Lower lobe of right lung (tissue), 2 donors: ENCODE measurements at places on chromosomes 5 and 9. TPM values are rescaled to one million over a fixed set of nuclear protein-coding genes. Genes with fewer than 3 reads are reported as not detected.

Gene ANKRD55
- total RNA-seq, result 0.41 TPM

- no peak for DNase-seq
- peak overlapping the region; percentile 56 for H3K4me3 ChIP-seq
- no peaks in the 10 kb centered on the region for H3K36me3 ChIP-seq
- H3K27ac ChIP-seq, result no peak overlapping the region
- H3K4me1 ChIP-seq, result peaks cover 8% of the 10 kb centered on the region
- H3K27me3 ChIP-seq, result peaks cover 29% of the 10 kb centered on the region
Measured at GRCh38 chr5:180647941-180648500, 1.4 kb downstream of the FLT4 start.

GRCh38 chr9:11158063-11158462 lies 545.3 kb upstream of the PTPRD start:
- H3K27ac ChIP-seq, result no peak overlapping the region
- no peaks in the 10 kb centered on the region for H3K4me1 ChIP-seq
- no peaks in the 10 kb centered on the region for H3K27me3 ChIP-seq
- no peak for DNase-seq
- H3K36me3 ChIP-seq, result no peaks in the 10 kb centered on the region

Gene TMEM215
- total RNA-seq, result 0.09 TPM

DNA sequence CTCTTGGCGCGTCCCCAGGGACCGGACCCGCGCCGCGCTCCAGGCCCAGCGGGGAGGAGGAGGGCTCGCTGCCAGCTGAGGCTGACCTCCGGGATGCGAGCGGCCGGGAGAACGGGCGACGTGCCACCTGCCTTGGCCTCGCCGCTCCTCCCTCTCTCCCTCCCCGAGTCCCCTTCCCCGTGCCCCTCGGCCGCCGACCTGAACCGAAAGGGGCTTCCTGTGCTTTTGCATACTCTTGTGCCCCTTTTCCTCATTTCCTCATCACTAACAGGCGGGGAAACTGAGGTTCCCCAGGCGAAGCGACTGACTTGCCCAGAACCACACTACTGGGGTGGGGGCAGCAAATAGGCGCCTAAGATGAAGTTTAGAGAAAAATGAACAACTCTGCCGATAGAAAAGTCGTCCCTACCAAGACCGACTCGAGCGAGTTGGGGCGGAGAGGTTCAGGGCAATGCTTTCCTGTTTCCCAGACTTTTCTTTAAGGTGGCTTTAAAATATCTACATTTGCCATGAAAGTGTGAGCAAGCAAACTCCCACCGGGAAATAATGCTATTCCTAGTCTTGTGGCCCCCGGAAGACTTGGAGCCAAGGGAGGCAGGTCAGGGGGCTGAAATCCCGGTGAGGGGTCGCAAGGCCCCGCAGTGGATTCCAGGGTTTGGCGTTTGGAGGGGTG lies 580 bp upstream of the DUSP1 start:
- H3K27me3 ChIP-seq, result no peaks in the 10 kb centered on the region
- peak overlapping the region; percentile 91 for H3K4me3 ChIP-seq
- peak overlapping the region; percentile 100 for H3K27ac ChIP-seq
- no peak for DNase-seq
- peaks cover 74% of the 10 kb centered on the region for H3K4me1 ChIP-seq

DNA sequence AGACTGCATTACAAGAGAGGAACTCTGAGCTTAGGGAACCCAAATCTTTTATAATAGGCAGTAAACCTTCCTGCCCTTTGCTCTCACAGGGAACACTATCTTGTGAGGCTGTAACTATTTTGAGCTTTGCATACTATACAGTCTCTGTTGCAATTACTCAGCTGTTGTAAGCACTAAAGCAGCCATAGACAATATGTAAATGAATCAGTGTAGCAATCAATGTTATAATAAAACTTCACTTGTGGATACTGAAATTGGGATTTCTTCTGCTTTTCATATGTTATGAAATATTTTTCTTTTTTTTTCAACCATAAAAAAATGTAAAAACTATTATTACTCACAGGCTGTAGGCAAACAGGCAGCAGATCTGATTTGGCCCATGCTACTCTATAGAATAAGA lies 16.7 kb upstream of the UBQLN1 start:
- no peak overlapping the region for H3K27ac ChIP-seq
- H3K4me3 ChIP-seq, result no peak overlapping the region
- H3K36me3 ChIP-seq, result no peaks in the 10 kb centered on the region
- H3K27me3 ChIP-seq, result no peaks in the 10 kb centered on the region
- DNase-seq, result no peak
- no peaks in the 10 kb centered on the region for H3K4me1 ChIP-seq

DNA sequence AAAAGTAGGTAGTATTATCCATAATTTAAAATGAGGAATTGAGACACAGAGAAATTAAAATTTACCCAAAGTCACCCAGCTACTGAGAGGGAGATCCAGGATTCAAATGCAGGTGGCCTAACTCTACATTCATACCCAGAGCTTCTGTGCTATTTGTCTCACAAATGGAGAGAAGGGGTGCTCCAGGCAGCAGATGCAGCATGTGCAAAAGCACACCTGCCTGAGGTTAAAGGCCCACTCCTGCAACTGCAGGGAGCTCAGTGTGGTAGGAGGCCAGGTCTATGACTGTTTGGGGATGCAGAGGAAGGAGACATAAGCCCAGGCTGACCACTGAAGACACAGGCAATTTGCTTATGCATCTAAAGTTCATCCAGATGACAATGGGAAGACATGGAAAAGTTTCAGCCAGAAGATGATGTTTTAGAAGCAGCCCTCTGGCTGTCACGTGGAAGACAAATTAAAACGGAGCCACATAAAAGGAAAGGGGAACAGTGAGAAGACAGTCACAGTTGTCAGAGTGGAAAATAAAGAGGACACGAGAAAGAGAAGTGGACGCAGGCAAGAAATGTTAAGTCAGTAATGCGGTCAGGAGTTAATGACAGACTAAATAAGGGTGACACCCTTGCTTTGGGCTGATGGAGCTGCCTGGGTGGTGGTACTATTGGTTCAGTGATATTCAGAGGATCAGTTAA lies 214.7 kb downstream of the EBF1 start:
- no peak for DNase-seq
- no peaks in the 10 kb centered on the region for H3K36me3 ChIP-seq

GRCh38 chr5:94702729-94703128 lies 84.3 kb downstream of the SLF1 start:
- no peak overlapping the region for H3K27ac ChIP-seq
- DNase-seq, result no peak
- no peaks in the 10 kb centered on the region for H3K4me1 ChIP-seq
- H3K27me3 ChIP-seq, result no peaks in the 10 kb centered on the region
- no peak overlapping the region for H3K4me3 ChIP-seq
- H3K36me3 ChIP-seq, result peaks cover 6% of the 10 kb centered on the region

- no peak overlapping the region for H3K4me3 ChIP-seq
- DNase-seq, result no peak
- no peaks in the 10 kb centered on the region for H3K27me3 ChIP-seq
- no peak overlapping the region for H3K27ac ChIP-seq
- H3K36me3 ChIP-seq, result no peaks in the 10 kb centered on the region
- H3K4me1 ChIP-seq, result no peaks in the 10 kb centered on the region
Measured at GRCh38 chr5:161230221-161230620, 316.3 kb downstream of the GABRB2 start.

Gene IFNA21
- not detected for total RNA-seq

Gene FGD3
- total RNA-seq, result 23.9 TPM

- no peak for DNase-seq
- peak overlapping the region; percentile 71 for H3K27ac ChIP-seq
- H3K36me3 ChIP-seq, result no peaks in the 10 kb centered on the region
- no peak overlapping the region for H3K4me3 ChIP-seq
Measured at GRCh38 chr5:113245427-113246225, 189.2 kb downstream of the TSSK1B start.

- H3K4me1 ChIP-seq, result no peaks in the 10 kb centered on the region
- no peak overlapping the region for H3K4me3 ChIP-seq
- H3K36me3 ChIP-seq, result no peaks in the 10 kb centered on the region
- no peak overlapping the region for H3K27ac ChIP-seq
Measured at GRCh38 chr5:1707467-1707866, 92.2 kb downstream of the MRPL36 start.

DNA sequence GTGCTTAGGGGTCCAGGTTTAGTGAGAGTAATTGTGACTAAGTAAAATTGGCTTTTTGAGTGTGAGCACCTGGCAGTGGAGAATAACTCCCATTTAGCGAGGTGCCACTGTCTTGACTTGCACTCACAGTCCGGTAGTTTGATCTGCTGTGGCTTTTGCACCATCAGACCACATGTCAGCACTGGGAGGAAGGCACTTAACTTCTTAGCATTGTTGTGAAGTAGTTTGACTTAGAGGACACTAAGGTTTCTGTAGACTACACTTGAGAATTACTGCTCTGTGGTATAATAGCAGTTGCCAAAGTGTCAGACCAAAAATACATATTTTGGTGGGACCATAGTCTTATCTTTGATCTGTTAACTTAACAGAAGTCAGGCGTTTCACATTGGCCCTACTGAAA lies 63.6 kb downstream of the ICE1 start:
- no peaks in the 10 kb centered on the region for H3K27me3 ChIP-seq
- no peak for DNase-seq
